ENCODE measurements at places on chromosomes 13 and 19.
A peak's percentile ranks its signal among the peaks of the same experiment; 100 is the strongest.

GRCh38 chr13:31351376-31351775 is 151.6 kb downstream of the B3GLCT start:
- no peak for DNase-seq

DNA sequence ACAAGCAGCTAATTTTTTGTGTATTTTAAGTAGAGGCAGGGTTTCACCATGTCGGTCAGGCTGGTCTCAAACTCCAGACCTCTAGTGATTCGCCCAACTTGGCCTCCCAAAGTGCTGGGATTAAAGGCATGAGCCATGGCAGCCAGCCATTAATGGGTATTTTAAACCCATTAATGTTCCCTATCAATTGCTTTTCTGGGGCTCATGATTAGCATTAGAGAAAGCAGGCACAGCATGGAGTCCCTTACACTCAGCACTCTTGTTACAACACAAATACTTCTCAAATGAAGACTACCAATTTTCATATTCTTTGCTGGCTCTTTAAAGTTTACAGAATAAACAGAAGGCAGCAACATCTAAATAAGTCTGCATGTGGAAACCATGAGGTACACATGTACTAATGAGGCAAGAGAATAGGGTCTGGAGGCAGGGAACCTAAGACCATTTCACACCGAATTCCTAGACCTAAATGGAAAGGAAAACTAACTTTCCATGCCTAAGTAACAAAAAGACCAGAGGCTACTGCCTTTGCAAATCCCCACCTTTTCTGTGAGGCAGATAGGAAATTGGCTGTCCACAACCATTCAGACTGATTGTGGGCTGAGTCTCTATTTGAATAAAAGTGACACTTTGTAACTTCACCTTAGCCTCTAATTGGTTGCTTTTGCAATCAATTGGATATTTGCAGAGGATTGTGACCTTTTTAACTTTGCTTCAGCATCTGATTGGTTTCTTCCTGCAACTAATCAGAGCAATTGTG is 21.2 kb downstream of the ZNF675 start:
- no peak for DNase-seq

DNA sequence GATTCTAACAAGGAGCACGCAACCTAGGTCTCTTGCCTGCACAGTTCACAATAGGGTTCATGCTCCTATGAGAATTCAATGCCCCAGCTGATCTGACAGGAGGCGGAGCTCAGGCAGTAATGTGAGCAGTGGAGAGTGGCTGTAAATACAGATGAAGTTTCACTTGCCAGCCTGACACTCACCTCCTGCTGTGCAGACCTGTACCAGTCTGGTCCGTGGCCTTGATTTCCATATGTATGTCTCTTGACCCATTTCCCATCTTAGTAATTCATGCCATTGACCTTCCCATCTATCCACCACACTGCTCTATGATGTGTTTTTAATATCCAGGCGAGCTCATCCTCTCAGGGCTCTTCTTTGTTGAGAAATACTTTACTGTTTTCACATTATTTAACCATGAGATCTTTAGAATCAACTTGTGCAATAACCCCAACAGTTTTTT is 95.2 kb downstream of the LRCH1 start:
- DNase-seq, result peak; percentile 7

DNA sequence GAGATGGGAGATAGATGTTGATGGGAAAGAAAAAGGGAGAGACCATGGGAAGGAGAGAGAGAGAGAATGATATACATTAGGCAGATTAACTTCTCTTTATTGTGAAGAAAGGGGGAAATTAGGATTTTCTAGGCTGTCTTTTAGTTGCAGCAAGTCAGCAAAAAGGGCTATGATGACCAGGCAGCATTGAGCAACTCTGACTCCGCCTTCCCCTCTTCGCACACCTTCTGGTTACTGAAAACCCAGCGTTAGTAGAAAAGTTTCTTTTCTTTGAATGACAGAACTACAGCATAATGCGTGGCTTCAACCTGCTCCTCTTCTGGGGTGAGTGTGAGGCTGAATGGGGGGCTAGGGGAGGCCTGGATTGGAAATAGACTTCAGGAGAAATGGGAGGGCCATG is at the start of gene ADGRE1:
Gene ADGRE1, plus strand, starts transcription at position 264 of the 400 bp plus-strand sequence. Its CDS starts 30 bp downstream, at position 294.
- no peak for DNase-seq

GRCh38 chr19:49231389-49231788 is 73.8 kb downstream of the TRPM4 start:
- no peak for DNase-seq

DNA sequence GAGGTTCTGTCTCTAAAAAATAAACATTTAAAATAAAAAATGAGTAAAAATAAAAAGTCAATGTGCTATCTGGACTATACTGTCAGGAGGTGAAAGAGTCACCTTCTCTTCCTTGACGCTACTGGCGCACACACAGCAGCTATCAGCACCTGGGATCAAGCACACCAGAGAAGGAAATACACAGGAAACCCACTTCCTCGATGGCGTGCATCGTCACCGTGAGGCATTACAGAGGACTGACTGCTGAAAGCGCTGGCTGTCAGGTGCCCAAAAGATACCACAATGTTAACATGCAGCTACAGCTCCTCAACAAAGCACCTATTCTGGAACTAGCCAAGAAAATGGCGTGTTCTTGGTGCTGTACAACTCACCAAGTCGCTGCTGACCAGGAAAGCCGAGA is 6.1 kb downstream of the SLC35E1 start:
- DNase-seq, result no peak

GRCh38 chr19:58518256-58519086 is 1.1 kb downstream of the ZBTB45 start:
- no peak for DNase-seq

DNA sequence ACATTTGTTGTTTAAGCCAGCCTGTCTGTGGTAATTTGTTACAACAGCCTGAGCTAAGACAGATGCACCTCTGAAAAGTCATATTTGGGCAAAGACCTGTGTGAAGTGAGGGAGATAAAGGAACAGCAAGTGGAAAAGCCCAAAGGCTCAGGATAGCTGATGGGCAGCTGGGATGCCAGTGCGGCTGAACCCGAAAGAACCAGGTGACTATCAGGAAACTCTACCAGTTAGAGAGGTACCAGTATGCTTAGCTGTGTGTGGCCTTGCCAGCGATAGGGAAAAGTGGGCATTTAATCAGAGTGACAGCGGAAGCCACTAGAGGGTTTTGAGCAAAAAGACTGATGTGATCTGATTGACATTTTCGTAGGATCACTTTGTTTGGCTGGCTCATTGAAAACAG is 764.8 kb upstream of the GPC6 start:
- DNase-seq, result no peak

GRCh38 chr13:99393791-99394735 is 86.9 kb upstream of the GPR183 start:
- no peak for DNase-seq

DNA sequence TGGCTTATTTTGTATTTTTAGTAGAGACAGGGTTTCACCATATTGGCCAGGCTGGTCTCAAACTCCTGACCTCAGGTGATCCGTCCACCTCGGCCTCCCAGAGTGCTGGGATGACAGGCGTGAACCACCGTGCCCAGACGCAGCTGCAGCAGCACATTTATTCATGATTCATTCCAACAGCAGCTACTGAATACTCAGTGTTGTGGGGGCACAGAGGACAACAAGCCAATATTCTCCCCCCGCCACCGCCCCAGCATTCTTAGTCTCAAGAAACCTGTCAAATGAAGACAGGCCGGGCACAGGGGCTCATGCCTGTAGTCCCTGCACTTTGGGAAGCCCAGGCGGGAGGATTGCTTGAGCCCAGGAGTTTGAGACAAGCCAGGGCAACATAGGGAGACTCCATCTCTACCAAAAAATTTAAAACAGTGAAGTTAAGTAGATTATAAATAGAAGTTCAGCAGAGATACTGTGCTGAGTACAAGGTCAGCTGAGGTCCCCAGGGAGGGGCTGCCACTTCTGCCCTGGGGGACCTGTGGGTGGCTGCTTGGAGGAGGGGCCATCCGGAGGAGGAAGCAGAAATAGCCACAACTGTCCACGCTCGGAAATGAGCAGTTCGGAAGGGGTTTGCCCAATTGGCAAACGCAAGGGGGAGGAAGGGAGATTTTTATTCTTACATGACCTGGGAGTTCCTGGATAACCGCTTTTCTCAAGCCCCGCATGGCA is 4.3 kb downstream of the DOT1L start:
- DNase-seq, result no peak

DNA sequence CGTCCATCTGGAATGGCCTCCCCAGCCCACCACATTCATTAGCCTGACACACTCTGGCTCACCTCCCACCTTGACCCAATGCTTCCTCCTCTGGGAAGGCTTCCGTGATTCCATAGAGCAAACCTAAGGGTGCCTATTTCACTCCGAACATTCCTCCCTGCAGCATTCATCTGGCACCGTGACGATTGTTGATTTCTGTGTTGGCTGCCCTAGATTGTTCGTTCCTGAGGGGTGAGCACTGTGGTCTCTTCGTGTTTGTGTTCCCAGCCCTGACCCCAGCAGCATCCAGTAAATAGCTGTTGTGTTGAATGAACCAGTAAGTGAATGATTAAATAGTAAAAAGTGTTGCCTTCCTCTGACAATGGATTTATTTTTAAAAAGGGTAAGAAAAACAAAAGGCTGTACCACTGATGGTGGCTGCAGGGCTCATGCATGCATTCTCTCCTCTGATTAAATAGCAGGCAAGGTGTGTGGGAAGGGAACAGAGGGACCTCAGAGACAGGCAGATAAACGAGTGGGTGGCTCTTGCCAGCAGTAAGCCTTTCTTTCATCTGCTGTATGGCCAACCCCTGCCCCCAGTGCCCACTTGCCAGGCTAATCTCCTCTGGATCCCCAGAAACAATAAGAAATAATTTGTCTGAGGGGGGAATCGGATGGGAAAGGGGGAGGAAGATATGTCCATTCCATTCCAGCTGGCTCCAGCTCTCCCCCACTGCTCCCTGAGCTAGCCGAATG is 48.4 kb upstream of the CACNA1A start:
- DNase-seq, result no peak

DNA sequence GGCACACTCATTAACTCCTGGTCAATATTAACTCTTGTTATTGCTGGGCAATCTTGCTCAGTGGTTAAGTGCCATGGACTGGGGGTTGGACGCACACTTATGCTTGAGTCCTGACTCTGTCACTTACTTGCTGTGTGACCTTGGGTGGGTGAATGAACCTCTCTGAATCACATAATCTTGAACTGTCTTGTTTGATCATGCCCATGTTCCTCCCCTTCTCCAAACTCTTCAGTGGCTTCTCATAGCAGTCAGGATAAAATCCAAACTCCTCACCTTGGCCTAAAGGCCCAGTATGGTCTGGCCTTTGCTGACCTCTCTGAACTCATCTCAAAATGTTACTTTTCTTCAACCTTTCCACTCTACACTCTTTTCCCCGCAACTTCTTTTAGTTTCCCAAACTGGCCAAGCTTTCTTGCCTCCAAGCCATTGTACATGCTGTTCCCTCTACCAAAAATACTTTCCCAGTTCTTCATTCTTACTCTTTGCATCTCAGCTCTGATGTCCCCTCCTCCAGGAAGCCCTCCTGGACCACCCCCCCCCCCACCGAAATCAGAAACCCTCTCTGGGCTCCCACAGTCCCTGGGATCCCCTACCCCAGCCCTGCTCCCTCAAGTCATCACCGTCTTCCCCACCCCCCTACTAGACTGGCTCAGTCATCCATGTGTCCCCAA is 2.4 kb downstream of the MYPOP start:
- no peak for DNase-seq

- no peak for DNase-seq
These were observed 748 bp downstream of the RAB4B start for GRCh38 chr19:40778706-40779284.

GRCh38 chr13:99944606-99945005 is 27.0 kb downstream of the ZIC5 start:
- no peak for DNase-seq

DNA sequence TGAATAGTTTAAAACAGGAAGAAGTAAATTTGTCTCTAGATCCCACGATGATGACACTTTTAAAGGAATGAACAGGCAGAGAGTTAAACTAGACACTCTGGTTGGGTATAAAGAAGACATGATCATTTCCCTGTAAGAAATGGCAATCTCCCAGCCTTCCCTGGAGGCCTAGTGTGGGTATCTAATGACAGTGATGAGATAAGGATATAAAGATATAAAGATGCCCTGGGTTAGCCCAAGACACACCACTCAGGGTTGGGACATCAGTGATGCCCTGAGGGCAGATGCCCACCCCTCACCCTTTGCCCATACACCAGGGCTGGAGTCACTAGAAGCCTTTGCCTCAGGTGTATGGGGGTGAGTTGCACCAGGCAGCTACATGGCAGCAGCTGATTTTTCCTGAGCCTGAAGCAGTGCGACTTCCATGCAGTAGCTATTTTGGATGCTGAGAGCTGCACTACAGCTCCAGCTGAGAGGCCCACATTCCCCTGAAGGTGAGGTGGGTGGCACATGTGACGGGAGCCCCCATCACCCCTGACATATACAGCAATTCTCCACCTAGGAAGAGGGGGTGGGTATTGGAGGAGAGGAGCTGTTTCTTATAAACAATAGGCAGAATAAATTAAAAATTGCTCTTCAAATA is 177.5 kb downstream of the NDFIP2 start:
- DNase-seq, result no peak

DNA sequence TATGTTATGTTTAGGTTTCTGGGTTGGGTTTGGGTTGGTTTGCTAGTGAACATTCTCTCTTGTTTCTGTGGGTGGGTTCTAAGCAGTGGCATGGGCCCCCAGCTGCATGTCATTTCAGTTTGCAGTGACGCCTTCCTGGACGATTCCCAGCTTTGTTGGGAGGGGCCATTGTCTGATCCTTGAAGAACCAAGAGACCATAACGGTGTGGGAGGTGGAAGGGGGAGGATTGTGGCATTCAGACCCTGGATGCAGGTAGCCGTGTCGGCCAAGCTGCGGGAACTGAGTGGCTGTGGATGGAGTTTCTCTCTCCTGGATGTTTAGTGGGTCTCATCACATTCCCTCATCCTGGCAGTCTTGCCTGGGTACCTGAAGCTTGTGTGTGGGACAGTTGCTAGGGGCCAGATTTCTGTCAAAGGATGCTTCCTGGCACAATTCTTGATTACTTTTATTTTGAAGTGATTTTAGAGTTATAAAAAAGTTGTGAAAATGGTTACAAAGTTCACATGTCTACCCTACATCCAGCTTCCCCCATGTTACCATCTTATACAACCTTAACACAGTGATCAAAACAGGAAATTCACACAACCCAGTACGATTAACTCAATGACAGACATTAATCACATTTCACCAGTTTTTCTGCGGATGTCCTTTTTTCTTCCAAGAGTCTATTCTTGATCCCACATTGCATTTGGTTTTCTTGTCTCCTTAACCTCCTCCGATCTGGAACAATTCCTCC is 123.8 kb downstream of the SIPA1L3 start:
- DNase-seq, result no peak

DNA sequence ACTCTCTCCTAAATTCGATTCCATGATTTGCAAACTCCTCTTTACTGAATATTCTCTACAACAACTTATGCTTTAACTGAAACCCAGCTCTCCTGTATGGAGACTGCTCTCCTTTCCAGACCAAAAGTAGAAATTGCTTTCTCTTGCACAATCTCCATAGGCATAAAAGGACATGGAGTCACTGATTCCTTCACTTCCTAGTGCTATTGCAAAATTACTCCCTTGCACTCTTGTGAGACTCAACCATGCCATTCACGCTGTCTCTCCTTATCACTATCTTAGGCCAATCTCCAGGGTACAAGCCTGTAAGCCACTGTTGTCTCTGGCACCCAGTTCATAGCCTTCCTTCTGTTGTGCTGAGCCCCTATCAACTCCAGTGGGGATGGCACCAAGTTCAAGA is 30.6 kb downstream of the SERPINE3 start:
- DNase-seq, result no peak

Data from NCI-H1105 treated with DMSO at 0.1 percent for 48 hours (cell line).